ENCODE measurements at places on chromosomes 5 and 9. TPM values are rescaled to one million over a fixed set of nuclear protein-coding genes. Genes with fewer than 3 reads are reported as not detected.

The DOCK2 gene
- total RNA-seq, result not detected

The CDH12 gene
- total RNA-seq, result 2.8 TPM

The KCNT1 gene
- 0.16 TPM for total RNA-seq

The FGF10 gene
- 2.7 TPM for total RNA-seq

The PCDHGB5 gene
- 4.0 TPM for total RNA-seq

The NTMT1 gene
- 25.9 TPM for total RNA-seq

The SOX30 gene
- not detected for total RNA-seq

The CYSRT1 gene
- total RNA-seq, result 1.2 TPM

The MLANA gene
- not detected for total RNA-seq

The TMEFF1 gene
- total RNA-seq, result 69.1 TPM

The N4BP3 gene
- 2.4 TPM for total RNA-seq

The FRMD3 gene
- 0.73 TPM for total RNA-seq

The SH3TC2 gene
- 1.4 TPM for total RNA-seq

- no peak for DNase-seq
These were observed 228.3 kb upstream of the BRINP1 start for GRCh38 chr9:119597499-119597898.

DNA sequence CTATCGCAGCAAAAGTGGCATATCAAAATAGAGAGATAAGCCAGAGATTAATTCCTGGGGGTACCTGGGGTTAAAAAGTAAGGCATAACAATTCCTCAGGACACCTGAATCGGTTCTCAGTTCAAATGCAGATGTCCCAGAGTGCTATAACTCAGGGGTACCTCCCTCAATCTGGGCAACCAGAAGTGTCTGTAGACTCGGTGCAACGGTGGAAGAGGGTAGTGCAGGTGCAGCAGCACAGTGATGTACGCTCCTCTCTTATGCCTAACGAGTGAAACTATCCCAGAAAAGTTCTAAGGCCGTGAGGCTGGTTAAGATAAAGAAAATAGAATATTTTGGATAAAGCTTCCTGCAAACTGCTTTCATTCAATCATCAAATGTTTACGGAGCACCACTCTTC lies 7.9 kb upstream of the NR4A3 start:
- DNase-seq, result no peak

- DNase-seq, result peak; percentile 35
These were observed 99.9 kb downstream of the GTF3C4 start for GRCh38 chr9:132769906-132770769.

GRCh38 chr5:54704333-54704732 lies 186.8 kb downstream of the SNX18 start:
- DNase-seq, result no peak

DNA sequence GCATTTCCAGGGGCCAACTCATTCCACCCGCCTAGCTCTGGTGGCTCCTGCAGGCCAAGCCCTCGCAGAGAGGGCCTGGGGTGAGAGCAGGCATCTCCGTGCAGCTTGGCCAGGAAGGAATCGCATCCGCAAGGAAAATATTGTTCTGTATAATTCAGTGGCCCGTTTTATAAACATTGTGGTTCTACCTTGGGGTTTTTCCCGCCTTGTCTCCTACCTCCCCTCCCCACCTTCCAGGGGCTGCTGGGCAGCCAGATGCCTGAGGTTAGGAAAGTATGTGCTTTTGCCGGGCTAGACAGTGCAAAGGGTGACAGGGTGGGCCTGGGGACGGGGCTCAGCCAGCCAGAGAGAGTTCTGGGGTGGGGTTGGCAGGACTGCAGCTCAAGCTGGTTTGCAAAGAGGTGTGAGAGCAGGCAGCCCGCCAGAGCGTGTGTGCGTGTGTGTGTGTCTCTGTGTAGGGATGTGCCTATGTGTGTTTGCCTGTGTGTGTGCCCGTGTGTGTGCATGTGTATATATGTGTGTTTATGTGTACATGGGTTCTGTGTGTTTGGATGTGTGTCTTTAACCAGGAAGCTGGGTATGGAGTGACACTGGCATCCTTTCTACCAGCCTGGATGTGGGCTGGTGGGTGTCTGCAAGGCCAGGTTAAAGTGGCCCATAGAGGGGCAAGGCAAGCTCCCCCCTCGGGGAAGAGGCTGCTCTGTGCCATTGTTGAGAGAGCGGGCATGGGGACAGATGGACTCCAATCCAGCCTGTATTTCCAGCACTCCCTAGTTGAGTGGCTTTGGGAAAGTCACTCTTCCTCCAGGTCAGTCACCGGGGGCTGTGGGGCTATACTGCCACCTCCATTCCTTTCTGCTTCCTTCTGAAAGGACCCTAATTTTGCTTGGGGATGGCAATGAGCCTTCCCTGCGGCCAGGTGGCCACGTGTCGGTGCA lies 10.6 kb upstream of the SLC2A6 start:
- DNase-seq, result no peak

DNA sequence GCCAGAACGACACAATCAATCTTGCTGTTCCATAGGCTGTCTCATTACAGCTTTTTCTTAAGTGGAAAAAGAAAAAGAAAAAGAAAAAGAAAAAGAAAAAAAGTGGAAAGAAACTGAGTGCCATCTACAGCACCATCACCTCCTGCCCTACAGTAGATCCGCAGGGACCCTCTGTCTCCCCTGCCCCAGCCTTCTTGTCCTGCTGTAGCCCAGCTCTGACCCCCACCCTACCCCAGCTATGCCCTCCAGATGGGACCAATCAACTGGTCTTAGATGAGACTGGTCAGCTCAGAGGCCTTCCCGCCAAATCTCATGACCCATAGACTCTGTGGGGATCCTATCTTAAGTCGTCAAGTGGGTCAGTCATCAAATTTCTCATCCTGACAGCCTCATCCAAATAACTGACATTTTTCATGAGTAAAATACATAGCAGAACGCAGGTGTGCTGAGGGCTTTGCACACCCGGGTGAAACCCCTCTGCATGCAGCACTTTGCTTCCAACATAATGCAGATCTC lies 34.8 kb downstream of the TSPAN17 start:
- no peak for DNase-seq

DNA sequence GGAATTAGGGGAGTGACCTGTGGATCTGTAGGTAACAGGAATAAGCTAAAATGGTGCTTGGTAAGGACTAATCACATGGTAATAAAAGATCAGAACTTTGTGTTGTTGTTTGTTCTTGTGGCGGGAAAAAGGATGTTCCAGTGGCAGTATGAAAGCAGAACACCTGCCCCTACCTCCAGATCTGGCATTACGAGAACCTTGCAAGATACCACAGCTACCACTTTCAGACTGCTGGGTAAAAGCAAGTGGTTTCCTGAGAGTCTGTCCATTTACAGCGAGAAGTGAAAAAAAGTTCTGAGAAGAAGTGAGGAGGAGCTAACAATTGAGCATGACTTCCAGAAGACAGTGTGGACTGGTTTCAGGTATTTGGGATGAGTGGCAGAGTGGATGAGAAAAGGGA lies 252.5 kb downstream of the TLE4 start:
- no peak for DNase-seq

GRCh38 chr9:127426756-127427155 lies 2.6 kb downstream of the ZNF79 start:
- no peak for DNase-seq

DNA sequence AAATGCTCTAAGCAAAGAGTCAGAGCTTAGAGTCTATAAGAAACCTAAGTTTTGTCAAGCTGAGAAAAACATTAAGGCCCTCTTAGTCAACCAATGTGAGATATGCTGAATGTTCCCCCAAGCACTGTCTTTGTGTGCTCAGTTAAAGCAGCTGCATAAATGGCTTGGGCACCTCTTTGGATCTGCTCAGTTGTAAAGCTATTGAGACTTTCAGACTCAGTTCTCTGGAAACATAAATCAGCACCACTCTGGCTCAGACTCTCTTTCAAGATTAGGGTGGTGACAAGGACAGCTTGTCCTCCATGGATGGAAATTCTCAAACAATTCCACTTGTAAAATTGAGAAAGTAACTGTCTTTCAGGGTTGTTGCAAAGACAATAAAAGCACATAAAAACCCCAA lies 807.9 kb downstream of the PRELID2 start:
- no peak for DNase-seq

GRCh38 chr9:94980947-94981722 lies 254.6 kb downstream of the AOPEP start:
- no peak for DNase-seq

DNA sequence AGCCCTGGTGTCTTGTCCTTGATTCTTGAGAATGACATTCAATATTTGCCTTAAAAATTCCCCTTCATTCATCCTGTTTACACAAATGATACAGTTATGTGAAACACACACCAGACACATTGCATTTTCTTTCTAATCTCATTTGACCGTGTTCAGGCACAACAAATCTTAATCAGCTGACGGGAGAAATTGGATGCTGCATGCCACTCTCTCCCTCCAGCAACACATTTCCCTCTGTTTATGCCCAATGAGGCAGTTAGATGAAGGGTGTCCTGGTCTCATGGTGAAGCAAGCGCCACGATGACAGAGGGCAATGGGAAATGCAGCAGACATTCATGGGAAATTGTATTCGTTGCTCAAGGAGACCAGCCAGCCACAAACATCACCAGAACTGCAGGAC lies 3.2 kb upstream of the FGF1 start:
- no peak for DNase-seq

GRCh38 chr9:8071445-8071798 lies 271.8 kb upstream of the DMAC1 start:
- DNase-seq, result no peak

GRCh38 chr9:123336449-123336848 lies 19.5 kb upstream of the CRB2 start:
- no peak for DNase-seq

GRCh38 chr5:61409568-61409967 lies 77.5 kb downstream of the ZSWIM6 start:
- no peak for DNase-seq

DNA sequence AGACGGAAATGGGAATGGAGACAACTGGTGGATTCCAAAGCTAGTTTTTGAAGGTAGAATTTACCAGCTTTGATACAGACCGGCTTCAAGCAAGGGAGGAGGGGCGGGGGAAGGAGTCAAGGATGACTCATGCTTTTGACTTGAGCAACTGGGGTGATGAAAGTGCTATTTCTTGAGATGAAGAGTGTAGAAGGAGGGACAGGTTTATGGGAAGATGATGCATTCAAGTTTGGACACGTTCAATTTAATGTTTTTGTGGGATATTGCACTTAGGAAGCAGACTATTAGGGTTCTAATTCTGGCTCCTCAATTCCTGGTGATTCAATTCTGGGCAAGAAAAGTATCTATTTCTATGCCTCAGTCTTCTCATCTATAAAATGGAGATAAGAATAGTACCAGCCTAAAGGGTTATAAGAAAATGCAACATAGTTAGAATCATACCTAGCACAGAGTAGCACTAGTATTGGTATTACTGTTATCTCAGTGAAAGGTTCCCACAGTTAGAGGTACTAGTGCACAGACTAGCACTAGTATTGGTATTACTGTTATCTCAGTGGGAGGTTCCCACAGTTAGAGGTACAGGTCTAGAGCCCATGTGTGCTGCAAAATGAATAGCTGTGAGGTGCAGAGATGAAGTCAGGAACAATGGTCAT lies 4.6 kb downstream of the NIPAL4 start:
- DNase-seq, result no peak

DNA sequence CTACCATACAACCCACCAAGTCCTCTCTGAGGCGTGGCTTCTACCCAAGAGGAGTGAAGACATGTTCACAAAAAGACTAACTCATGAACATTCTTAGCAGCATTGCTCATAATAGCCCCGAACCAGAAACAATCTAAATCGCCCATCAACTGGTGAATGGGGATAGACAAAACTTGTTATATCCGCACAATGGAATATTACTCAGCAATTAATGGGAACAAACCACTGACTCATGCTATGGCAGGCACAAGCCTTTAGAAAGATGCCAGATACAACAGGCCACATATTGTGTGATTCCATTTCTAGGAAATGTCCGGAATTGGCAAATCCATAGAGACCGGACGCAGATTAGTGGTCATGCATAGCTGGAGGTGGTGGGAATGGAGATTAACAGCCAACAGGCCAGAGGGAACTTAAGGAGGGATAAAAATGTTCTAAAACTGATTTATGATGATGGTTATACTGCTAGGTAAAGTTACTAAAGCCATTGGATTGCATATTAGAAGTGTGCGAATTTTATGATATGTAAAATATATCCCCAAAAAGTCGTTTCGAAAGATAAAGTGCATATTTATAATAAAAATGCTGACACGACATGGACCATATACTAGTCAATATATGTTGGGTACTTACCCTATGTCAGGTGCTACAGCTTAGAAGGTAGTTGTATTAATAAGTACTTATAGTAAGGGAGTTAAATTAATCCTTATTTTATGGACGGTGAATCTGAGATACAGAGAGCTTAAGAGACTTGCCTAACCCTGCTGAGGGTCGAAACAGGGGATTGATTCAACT lies 55.4 kb downstream of the LHX2 start:
- no peak for DNase-seq

DNA sequence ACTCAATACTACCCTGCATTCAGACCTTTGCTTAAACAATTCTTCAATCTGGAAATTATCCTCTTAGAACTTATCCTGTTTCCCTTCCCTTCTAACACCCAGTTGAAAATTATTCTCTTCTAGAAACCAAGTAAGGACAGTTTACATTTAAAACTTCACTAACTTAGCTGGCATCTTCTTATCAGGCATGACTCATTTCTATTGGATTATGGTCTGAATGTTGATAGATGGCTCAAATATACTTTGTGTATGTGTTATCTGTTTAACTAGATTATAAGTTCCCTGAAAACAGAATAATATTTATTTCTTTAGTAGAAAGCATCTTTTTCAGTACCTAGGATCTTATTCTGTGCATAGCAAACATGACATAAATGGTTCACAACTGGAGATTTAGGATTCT lies 161.9 kb downstream of the PPP2R2B start:
- DNase-seq, result no peak

DNA sequence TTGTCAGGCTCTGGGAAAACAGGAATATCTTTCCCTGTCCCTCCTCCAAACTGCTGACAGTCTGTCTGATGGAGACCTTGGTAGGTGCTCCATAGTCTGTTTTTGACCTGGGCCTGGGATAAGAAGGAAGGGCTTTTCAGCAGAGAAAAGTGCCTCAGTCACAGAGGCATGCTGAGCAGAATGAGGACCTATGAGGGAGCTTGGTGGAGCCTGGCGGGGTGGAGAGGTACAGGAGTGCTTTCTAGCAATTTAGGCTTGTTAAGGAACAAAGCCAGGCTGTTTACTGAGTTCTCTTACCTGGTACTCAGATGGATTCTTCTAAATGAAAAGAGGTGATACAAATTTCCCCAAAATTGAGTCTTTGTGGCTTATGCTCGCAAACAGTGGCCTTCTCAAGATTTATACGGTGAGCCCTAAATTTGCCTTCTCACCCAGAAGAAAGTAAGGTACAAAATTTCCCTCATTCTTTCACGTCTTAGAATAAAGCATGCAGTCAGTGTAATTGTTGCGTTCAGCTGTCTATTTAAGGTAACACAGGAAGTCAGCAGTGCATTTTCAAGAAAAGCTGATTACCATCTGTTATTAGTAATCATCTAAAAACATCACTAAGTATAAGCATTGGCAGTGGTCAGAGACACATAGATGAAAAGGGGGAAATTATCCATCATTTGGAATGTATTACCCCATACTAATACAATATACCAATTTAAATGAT lies 28.6 kb upstream of the IL13 start:
- DNase-seq, result no peak

DNA sequence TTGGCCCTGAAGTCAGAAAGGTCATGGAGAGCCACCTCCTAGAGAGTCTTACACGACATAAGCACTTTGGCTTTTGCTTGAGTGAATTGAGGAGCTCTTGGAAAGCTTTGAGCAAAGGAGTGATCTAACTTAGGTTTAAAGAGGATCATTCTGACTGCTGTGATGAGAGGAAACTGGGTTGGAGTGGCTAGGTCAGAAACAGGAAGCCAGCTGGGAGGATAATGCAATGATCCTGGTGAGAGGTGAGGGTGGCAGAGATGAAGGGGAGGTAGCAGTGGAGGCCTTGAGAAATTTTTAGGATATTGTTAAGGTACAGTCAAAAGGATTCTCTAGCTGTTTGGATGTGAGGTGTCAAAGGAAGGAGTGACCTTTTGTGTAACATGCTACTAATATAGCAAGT lies 32.2 kb upstream of the ROPN1L start:
- DNase-seq, result no peak
